ENCODE measurements at places on chromosomes 4 and X.

DNA sequence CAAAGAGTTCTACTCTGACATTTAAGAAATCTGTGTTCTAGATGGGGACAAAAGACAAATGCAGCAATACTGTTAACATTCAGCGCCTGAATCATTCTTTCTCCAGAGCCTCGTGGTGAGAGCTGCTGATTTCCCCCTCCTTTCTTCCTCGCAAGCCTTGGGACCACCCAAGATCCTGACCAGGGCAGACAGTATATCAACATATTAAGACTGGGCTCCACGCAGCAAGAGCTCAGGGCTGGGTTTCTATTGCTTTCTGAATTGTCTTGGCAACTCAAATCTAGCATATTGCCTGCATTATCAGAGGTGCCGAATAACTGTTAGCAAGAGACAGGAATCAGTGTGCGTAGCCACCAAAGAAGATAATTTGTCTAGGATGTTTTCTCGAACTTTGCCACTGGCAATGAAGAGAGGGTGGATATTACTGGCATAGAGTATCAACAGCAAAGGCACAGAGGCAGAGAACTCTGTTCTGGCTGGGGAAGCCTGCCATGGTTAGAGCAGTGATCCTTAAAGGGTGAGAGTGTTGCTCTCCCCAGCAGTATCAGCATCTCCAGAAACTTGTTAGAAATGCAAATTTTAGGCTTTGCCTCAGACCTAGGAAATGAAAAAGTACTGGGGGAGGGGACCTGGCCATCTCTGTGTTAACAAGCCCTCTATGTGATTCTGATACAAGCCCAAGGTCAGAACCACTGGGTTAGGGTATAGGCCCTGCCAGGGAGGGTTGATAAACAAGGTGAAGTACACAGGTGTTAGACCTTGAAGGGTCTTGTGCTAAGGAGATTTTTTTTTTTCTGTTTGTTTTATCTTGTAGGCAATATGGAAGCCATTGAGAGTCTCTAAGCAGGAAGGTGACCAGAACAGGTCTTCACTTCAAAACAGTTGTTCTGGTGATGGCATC is 46.2 kb upstream of the MID1IP1 start:
- DNase-seq, result no peak

DNA sequence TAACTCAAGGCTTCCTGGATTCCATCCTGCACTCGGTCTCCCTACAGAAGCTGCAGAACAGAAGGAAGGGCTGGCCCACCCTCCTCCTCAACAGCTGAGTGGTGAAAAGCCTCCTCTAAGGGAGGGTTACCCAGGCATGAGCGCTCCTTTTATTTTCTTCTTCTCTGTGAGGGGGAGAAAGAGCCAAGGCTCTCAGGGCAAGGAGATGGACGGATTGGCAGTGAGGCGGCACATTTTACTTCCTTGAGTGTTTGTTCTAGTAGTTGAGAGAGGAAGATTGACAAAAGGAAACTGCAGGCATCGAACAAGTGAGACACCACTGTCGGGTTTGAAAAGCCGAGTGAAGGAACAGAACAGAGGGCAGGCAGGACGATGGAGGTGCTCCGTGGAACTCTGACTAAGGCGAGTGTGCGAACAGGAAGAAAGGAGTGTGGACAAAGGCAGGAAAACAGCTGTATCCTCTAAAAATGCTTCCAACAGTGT is 38.4 kb upstream of the STS start:
- DNase-seq, result no peak

DNA sequence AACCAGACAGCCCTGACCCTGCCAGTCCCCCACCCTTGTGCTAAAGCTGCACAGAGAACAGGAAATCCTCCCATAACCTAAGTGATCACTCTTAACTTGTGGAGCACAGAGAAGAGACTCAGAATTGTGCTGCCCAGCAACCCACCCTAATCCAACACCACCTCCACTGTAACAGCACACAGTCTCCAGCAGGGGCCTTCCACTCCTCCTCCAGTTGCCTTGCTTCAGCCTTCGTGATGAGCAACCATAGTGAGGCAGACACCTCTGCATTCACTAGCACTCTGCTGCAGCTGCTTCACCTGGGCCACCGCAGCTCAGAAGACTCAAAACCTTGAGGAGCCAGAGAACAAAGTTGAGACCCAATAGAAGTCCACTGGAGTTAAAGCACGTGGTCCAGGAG is 7.9 kb upstream of the UGT2B4 start:
- no peak for DNase-seq

- DNase-seq, result no peak
Observed at GRCh38 chr4:51998837-51999236, 21.3 kb downstream of the LRRC66 start.

GRCh38 chr4:3391422-3391821 is 50.3 kb upstream of the HGFAC start:
- DNase-seq, result no peak

DNA sequence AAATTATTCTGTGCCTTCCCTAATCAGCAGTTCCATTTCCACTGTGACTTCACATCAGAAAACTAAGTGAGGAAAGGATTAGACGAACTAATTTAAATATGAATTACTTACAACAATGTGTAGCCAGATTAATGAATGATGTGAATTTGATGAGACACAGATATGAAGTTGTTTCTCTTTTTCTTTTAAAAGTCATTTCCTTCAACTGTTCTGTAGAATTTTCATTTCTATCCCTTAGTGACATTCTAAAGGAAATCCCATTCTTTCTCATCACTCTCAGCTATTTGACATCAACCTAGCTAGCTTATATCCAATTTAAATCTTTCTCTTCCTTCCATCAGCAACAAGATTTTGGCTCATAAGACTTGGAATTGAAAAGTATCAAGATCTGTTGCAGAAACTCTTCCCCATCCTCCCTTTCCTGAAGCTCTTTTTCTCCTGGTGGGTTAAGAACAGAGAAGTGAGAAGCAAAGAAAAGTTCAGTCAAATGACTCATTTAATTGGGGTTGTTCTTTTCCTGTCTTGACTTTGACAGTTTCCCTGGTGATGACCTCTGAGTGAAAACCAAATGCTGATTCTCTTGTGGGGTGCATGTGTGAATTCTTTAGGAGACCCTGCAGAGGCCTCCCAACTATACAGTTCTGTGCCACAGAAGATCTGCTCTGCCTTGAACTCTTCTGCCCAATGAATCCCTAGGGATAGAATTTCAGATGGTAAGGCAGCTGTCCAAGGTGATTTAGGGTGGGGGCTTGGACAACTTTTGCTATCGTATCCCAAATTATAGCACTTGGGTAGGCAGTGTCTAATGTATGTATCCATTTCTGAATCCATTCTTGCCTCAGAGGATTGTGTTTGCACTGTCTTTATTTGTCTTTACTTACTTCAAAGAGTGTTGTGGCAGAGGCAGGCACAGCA is 232.5 kb upstream of the GPRIN3 start:
- DNase-seq, result no peak

- no peak for DNase-seq
Observed at GRCh38 chrX:136028383-136028984, 43.2 kb downstream of the SLC9A6 start.

- no peak for DNase-seq
Observed at GRCh38 chrX:121456315-121456714, 408.9 kb downstream of the GLUD2 start.

DNA sequence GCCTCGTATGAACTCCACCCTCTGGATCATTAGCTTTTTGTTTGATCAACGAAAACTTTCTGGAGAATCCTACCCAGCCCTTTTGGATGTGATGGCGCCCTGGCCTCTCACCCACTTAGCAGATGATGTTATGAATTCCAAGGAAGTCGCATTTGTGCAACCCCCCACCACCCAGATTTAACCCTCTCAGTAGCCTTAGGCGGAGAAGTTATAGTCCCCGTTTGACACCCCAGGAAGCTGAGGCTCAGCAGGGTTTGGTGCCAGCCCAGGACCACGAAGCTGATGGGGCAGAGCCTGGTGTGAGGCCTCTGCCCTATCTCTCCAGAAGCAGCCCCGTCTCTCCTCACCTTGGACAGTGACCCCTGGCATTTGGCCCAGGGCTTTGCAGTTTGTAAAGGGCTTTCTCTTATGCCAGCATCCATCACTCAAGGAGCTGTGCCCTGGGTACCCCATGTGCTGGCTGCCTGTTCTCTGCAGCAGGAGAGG is 1.0 kb downstream of the WFS1 start:
- DNase-seq, result no peak

DNA sequence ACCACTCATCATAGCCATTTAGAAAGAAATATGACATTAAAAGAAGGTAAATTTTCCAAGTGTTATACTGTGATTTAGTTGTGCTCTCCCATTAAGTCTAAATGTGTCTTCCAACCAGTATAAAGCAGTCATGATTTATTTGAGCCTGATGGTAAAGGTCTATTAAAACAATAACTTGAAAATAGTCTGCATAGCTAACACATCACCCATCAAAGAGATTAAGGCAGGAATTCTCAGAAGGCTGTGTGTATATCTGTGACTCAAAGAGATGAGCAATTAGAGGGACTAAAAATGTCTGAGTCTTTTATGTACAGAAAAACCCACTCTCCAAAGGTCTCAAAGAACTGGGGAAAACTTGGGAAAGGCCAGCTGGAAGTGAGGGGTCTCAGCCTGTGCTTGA is 70.3 kb upstream of the IQCM start:
- no peak for DNase-seq

- no peak for DNase-seq
Observed at GRCh38 chr4:2792396-2792710, 532 bp upstream of the SH3BP2 start.

GRCh38 chr4:40003986-40004385 is 26.3 kb upstream of the PDS5A start:
- DNase-seq, result no peak

- no peak for DNase-seq
Observed at GRCh38 chr4:4271912-4272311, 18.0 kb downstream of the LYAR start.

- DNase-seq, result no peak
Observed at GRCh38 chr4:110119880-110120279, 78.5 kb downstream of the ELOVL6 start.

GRCh38 chrX:102975016-102975415 is 37.9 kb downstream of the RAB40AL start:
- no peak for DNase-seq

- no peak for DNase-seq
Observed at GRCh38 chr4:98685225-98686042, 27.0 kb upstream of the TSPAN5 start.

GRCh38 chrX:48475774-48476577 is at the start of gene FTSJ1:
TSS of gene FTSJ1 (plus strand) at chrX:48476199. CDS start at chrX:48478048, 1,849 bp downstream.
- DNase-seq, result peak; percentile 85

DNA sequence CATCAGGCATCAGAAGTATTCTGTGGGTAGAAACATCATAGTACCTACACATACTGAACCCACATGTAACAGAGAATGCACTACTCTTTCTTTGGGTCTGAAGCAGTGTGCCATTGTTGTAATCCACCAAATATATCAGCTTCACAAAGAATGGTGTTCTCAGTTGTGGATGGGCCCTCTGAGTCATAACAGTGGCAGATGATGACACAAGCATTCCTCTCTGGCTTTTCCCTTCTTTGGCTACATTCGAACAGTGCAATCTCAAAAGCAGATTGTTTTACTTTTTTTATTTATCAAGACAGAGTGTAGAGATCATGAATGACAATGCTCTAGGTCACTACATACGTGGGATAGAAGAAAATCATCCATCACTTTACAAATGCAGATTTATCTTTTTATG is 247.2 kb upstream of the EPHA5 start:
- no peak for DNase-seq

DNA sequence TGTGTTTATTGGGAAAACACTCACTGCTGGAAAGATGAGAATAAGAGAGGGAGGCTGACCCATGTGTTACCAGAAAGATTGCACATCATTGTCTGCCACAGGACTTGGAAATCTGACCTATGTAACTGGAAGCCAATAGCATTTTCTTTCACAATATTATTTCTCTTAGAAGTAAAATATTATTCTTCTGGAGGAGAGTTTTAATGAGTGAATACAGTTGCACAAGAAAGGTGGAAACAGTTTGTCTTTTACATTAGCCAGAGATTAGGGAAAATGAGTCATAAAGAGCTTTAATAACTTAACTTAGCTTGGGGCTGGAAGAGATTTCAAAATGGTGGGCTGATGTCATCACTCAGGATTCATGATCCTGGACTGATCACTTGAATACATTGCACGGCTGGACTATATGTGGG is 31.5 kb upstream of the LNX1 start:
- DNase-seq, result no peak

DNA sequence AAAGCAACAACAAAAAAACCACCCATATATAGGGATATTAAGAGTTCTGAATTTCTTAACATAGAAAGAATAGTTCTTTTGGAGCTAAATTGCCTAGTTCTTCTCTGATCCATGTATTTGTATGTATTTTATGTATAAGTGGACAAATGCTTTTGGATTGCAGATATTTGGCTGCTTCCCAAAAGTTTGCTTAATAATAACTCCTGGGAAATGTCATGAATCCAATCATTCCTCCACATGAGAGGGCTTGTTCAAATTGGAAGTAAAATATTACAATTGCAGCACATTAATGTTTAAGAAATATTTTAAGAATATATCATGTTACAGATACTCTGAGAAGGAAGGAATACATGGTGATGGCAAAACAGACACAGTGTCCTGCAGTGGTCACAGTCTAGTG is 71.5 kb upstream of the PAGE3 start:
- no peak for DNase-seq

DNA sequence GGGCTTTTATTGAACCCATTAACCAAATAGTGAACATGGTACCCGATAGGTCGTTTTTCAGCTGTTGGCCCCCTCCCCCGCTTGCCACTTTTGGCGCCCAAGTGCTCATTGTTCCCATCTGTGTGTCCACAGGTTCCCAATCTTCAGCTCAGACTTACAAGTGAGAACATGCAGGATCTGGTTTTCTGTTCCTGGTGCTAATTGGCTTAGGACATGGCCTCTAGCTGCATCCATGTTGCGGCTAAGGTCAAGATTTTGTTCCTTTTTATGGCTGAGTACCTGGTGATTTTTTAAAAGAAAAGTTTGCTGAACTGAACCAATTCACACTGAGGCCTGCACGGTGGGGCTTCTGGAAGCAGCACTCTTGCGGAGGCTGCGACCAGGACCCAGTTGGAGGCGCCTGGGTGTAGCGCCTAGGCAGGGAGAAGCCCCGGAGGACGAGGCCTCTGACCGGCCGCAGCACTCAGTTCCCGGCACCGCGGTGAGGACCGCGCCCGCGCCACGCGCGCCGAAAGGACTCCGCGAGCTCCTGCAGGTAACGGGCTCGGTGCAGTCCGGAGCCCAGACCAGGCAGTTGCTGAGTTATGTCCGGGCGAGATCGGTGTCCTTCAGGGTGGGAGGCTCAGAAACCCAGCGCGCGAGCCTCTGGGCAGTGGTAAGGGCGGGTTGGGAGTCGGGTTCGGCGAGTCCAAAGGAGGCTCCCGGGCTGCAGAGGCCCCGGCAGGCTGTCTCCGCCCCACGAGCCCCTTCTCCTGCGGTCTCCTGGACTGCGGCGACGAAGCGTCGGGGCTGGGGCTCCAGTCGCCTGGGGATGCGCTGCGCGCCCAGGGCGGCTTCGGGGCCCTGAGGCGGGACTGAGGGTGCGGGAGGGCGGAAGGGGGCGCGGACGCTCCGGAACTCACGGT is 15.8 kb upstream of the SLC25A4 start:
- no peak for DNase-seq

DNA sequence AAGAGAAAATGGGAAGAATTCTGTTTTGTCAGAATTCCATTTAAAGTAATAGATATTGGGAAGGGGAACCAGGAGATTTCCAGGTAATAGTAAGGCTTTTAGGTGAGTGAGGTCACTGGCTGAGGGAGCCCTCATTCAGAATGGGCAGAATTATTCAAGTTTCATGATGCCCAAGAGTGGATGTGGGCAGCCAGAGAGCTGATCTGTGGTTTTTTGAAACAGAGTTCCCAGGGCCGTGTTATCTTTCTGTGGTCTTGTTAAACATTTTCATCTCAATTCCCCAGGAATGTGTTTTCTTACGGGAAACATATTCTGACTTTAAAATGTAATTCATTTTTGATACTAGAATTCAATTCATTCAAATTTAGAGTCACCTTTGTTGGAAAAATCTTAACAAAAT is 182.0 kb upstream of the AADAT start:
- no peak for DNase-seq

Data from activated effector memory CD4-positive, alpha-beta T cell treated with Interleukin-2 at 50 U/mL for 16 hours (primary cell).